ENCODE measurements at places on chromosomes 7 and 10. TPM values are rescaled to one million over a fixed set of nuclear protein-coding genes. Genes with fewer than 3 reads are reported as not detected.

DNA sequence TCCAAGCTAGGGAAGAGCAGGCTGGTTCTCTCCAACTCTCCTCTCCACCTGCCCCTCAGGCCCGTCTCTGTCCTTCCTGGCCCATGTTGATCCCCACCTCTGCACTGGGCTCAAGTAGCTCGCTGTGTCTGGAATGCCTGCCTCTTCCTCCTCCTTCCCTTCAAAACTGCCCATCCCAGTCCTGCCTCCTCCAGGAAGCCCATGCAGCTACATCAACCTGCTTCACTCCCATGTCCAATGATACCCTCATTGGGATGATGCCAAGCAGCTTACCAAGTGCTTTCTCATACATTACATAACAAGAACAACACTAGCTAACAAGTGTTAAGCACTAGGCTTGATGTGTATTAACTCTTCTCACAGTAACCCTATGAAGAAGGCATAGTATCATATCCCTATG, 8.2 kb downstream of the ASB10 start:
- DNase-seq = no peak

DNA sequence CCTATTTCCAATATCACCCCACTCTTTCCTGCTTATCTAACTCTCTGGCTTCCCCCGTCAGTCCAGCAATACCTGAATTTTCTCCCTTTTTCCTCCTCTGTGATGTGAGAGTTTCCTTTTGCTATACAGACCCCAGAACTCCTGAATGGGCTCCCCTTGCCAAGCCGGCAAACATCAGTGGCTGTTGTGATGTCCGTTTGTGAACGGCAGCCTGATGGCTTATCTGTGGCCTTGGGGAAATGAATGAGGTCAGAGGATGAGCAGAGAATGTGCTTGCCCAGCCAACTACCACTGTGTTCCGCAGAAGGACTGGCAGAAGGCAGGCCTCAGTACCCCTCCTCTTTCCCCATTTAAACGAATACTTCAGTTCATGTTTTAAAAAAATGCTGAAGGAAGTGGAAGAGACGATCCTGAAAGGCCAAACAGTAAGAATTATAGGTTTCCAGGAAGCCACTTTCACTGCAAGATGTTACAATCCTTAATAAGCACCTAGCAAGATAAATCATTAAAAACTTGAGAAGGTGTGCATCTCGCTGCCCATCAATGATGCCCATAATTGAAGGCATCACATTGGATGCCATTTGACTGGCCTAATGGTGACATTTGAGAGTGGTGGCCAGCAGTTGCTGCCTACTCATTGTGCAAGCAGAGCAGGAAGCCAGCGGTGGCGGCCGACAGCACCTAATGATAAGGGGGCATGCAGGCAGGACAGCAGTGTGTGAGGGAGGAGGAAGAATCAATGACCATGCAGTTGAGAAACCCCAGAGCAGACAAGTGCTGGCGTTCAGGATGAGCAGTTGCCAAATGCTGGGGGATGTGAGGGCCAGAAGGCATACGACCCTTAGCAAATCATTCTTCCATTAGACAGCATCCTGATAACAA, 31.5 kb downstream of the SLC18A2 start:
- no peak for DNase-seq

- DNase-seq = no peak
Observed at GRCh38 chr7:98808751-98809460, 60.9 kb downstream of the TMEM130 start.

DNA sequence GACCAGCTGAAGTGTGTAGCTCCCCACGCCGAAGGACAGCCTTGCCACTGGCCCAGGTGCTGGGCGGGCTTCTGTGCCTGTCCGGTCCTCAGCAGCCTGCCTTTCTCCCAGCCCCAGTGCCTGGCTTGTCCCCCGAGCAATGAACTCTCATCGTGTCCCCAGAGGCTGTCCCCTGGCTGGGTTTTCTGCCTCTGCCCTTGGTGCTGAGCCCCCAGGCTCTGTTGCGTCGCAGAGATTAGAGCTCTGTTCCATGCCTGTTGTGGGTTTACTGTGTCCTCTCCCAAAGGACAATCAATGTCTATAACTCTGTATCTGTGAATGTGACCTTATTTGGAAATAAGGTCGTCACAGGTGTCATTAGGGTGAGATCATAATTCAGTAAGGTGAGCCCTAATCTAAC, 226.1 kb upstream of the SHH start:
- DNase-seq = no peak

GRCh38 chr10:132097609-132098377, 32.0 kb downstream of the JAKMIP3 start:
- no peak for DNase-seq

- no peak for DNase-seq
Observed at GRCh38 chr7:71364551-71364950, 232.6 kb downstream of the GALNT17 start.

GRCh38 chr7:71826141-71826540, 586.0 kb downstream of the CALN1 start:
- no peak for DNase-seq

DNA sequence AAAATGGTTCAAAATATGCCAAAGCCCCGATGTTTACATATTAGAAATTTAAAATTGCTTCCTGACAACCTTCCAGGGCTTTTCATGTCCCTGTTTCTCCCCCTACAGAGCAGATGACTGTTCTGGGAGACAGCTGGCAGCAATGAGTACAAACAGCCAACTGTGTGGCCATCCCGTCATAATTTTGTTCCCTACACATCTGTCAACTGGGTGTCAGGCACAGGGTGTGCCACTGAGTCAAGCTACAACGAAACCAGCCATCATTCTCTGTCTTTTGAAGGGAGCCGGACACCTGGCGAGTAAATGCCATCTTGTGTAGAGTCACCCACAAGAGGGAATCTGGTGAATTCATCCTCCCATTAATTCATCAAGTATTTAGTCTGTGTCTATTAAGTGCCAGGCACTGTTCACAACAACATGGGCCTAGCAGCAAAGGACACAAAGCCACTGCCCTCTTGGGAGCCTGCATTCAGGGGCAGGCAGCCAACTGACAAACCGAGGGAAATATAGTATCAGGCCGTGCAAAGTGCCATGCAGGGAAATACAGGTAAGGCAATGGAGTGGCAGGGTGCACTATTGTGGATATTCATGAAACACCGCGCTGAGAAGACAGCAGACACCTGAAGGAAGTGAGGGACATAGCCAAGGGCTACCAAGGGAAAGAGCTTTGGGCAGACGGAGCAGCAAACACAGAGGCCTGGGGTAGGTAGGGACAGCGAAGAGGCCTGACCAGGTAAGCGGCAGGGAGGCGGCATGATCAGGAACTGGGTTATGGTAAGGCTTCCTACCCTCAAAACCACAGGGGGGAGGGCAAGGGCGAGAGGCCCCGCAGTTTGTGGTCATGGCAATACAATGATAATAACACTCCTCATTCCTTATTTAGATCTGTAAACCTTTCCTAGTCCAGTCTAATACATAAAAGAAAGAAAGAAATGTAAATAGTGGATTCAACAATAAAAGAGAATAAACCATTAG, 213.6 kb downstream of the FAM107B start:
- DNase-seq = no peak

DNA sequence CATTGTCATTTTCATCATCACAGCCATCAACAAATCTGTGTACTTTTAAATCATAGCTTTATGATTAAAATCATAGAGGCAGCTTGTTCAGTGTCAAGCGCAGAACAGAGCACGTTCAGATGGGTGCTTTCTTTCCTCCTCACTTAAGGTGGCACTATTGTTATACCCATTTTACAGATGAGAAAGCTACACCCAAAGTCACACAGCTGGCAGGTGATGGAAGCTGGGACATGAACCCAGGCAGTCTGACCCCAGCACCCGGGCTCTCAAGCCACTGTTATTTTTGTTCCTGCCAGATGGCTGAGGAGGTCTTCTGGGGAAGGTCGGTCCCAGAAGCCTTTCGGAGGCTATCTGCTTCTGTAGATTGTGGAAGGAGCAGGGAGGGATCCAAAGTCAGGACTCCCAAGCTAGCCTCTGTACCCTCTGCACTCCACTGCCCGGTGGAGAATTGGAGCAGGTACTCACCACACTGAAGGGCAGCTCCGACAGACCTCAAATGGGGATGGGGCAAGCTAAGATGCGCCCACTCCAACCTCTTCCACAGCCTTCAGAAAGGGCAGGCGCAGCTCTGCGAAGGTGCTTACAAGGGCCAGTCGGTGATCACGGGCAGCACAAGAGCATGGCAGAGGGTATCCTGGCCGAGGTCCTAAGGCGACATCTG, 610 bp downstream of the AVPI1 start:
- DNase-seq = no peak

DNA sequence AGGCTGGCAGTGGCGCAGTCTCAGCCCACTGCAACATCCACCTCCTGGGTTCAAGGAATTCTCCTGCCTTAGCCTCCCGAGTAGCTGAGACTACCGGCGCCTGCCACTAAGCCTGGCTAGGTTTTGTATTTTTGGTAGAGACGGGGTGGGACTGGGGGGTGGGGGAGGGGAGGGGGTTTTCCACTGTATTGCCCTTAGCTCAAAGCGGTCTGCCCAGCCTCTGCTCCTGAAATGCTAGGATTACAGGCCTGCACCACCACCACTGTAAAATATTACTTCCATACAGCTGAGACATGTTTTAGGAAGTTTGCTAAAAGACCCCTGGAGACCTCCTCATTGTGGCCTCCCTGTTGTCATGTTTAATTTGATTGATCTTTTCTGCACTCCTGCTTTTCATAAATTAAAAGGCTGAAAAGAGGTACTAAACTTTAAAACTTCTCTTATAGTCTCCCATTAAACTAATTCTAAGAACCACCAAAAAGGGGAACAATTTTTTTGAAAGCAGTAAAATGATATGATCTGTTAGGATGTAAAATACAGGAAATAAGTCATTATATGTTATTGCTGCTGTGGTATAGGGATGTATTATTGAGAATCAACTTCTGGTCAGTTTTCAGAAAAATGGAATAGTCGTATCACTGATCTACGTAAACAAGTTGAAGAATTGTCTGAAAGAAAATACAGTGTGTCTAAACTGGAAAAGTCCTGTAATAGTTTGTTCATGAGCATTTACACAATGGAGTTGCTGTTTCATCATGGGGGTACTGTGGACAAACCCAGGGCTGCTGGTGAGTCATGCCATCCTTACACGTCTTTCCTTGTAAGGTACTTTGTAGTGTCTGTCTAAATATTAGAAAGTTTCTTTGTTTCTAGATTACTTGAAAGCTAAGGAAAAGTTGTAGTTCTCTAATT, 72.9 kb upstream of the TMEM248 start:
- no peak for DNase-seq

DNA sequence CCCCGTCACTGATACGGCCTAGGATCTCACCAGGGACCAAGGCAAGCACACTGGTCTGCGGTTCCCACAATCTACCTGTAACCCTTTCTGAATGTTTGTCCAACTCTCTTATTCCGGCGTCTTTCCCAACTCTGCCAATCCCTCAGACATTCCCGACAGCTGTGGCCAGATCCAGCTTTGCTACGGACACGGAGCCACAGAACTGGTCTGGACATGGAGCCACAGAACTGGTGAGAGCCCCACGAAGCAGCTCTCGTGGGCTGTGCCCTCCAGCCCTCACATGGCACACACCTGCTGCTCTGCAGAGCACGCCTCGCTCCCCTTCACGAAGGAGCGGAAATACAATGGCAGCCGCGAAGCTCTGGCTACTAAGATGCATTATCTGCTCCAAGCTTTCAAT, 376.8 kb downstream of the DNAJB6 start:
- no peak for DNase-seq

GRCh38 chr7:6551016-6551511, at the start of gene GRID2IP:
Gene GRID2IP (minus strand): TSS chr7:6551461. CDS start chr7:6551436, 25 bp downstream.
- no peak for DNase-seq

- DNase-seq = no peak
Observed at GRCh38 chr10:4688601-4689000, 137.4 kb upstream of the AKR1E2 start.

DNA sequence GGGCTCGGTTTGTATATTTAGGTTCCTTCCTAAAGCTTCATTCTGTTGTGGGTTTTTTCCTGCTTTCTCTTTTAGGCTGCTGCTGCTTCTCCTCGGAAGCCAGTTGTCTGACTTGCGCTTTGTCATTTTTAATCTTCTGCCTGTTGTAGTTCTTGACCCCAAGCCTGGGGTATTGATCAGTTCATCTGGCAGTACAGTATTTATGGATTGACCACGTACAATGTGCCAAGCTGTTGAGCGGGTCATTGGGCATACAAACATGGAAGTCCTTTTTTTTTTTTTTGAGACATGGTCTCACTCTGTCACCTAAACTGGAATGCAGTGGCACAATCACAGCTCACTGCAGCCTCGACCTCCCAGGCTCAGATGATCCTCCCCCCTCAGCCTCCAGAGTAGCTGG, 4.3 kb downstream of the PROSER2 start:
- DNase-seq = no peak

PIP gene
- total RNA-seq = not detected

SLC18A3 gene
- total RNA-seq = not detected

OR9A2 gene
- total RNA-seq = not detected

TMEM178B gene
- total RNA-seq = 38.2 TPM

GSAP gene
- 7.8 TPM for total RNA-seq

Data from left ventricle myocardium superior (tissue), 1 donor.